Left ventricle myocardium inferior (tissue), 1 donor: ENCODE measurements at places on chromosomes 4 and X.

GRCh38 chr4:577499-578450 is 1.7 kb upstream of the TMEM271 start:
- no peak for DNase-seq

DNA sequence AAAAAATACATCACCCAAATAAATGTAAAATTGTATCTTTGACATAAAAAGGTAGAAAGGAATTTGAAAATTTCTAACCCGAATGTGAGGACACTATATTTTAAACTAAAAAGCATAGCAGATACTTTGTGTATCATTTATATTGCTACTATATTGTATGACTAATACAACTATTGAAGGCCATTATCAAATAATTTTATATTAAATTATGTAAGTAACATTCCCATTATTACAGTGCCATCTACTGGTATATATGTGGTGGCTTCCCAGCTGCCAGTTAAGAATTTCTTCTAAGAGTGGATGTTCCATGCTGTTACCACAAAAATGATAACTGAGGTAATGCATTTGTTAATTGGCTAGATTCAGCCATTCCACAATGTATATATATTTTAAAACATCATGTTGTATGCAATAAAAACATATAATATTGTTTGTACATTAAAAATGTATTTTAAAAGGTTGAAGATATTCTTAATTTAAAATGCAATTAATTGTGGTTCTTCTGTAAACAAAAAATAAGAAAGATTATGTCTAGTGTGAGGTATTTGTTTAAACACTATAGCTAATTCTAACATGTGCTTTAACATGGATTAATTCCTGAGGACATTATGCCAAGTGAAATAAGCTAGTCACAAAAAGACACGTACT is 65.3 kb downstream of the EGF start:
- no peak for DNase-seq

GRCh38 chrX:1483843-1484637 is 31.3 kb upstream of the ASMTL start:
- DNase-seq, result no peak

DNA sequence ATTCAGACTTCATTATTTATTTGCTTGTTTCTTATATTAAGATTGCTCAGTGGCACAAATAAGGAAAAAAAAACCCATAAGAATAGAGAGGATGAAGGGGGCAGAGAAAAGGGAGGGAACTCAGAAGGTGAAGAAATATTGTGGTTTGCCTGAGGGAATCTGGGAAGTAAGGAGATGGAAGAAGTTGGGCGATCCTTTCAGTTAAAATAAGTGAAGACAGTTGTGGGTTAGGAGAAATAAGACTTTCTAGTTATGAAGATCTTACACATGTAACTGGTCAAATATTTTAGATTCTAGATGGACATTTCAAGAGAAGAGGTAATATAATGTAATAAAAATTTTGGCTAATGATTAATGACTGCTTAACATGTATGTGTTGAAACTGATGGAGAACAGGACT is 138.7 kb upstream of the LIMCH1 start:
- DNase-seq, result no peak

- no peak for DNase-seq
Measured at GRCh38 chrX:150503898-150504219, 64.6 kb upstream of the MTM1 start.

DNA sequence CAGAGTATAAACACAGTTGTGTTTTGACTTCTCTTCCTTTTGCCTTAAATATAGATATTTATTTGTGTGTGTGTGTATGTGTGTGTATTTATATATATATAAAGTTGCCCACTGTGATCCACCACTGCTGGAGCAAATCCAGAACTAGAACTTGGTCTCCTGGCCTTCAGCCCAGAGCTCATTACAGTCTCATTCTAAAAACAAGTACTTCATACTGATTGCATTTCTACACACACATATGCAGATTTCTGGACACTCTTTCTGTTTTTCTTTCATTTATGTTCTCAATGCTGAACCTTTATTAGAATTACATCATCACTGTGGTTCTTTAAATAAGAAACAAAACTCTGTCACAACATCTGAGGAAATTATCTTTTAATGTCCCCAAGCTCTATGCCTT is 381 bp downstream of the TXK start:
- no peak for DNase-seq

DNA sequence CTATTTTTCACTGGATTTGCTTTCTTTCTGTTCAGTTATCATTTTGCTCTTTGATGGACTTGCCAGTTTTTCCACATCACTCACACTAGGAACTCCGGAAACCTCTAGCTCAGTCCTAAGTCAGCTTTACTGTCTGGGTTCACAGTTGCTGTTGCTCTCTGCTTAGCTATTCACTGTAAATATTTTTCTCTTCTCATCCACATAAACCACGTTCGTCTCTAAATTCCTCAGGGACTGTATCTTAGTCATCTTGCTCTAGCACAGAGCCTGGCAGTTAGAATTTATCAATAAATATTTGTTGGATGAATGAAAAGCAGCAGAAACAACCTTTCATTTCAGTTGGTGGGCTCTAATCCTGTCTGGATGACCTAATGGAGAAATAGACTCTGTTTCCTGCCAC is 119.4 kb upstream of the DMD start:
- DNase-seq, result no peak

DNA sequence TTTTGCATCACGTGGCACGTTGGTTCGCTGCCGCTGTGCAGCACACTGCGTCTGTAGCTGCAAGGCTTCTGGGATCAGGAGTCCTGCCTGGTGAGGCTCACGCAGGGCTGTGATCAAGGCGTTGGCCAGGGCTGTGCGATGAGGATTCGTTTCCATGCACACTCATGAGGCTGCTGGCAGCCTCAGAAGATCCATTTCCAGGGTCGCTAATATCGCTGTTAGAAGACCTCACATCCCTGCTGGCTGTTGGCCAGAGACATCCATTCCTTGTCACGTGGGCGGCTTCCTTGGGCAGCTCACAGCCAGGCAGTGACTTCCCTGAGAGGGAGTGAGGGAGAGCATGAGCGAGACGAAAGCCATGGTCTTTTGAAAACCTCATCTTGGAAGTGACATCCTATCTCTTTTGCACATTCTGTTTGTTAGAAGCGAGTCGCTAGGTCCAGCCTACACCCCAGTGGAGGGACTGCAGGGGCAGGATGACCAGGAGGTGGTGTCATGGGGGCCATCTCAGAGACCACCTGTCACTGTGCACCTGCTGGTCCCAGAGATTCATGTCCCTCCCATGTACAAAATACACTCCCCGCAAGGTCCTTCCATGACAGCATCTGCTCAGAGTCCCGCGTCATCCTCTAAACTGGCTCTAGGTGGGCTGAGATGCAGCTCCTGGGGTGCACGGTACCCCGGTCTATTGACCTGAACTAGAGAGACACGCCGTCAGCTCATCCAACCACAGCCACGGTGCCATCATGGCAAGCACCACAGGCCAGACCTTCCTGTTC is 12.2 kb downstream of the RGS12 start:
- DNase-seq, result no peak

GRCh38 chrX:129561453-129561852 is 21.4 kb downstream of the OCRL start:
- no peak for DNase-seq

DNA sequence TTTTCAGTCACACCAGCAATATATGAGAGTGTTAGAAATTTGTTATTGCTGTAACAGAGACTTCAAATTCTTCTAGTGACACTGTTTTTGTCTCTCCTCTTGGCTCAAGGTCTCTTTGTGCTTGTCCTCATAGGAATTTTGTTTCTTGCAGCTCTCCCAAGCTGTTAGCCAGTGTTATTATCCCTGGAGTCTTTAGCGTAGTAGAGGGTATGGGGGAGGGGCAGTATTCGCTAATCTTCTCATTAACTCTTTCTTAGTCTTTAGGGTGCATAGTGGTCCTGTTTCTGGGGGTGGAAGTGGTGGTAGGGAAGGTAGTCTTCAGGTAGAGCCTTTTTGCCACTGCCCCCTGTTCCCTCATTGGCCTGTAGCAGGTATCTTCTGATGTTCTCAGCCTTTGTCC is 79.4 kb downstream of the JADE3 start:
- no peak for DNase-seq

- no peak for DNase-seq
Measured at GRCh38 chr4:115090483-115091075, 22.8 kb downstream of the NDST4 start.

DNA sequence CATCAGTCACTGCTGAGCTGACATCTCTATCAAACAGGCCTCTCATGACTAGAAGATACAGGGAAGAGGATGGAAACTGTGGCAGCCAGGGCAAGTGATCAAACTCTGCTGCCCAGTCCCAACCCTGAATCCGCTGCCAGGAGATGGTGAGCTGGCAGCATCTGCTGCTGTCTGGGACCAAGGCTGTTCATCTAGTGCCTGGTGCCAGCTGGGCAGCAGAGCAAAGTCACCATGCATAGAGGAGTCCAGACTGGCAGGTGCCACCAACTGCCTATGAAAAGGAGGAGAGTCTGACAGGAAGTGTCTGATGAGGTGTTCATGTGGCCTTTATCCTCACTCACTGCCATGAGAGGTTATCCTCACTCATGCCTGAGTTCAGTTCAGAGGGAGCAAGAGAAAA is 518.9 kb downstream of the MID1IP1 start:
- no peak for DNase-seq

DNA sequence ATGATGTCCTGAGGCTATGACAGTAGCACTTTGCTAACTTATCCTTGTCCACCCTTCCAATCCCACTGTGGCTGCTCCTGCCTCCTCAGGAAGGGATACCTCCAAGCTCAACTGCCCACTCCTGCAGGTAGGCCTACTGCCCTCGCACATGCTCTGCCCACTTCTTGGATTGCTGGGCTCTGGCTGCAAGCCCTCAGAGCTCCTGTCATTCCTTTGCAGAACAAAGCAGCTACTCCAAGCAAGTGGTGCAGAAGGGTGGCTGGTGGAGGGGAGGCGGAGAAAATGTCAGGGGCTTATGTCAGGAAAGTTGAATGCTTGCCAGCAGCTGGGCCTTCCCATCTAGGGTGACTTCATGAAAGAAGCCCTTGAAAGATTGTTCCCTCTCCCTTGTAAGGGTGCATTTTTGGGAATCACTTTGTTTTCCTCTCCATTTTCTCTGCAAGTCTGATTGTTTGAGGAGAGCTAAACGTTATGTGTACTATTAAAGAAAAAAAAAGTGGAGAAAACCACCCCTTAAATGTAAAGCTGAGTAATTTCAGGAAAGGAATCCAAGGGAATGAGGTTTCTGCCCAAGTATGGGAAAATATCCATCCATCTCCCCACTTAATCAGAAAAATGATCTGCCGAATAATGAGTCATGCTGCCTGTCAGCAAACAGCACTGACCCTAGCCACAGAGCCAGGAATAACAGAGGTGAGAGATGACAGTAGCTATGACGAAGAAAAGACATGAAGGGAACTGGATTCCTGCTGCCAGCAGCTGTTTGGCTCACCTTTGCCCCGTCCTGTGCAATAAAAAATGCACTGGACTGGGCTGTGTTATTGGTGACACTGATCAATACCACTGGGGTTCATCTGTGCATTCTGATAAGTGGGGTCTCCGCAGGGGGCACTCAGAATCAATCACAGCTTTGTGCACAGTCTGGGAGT is 102.0 kb downstream of the RTL5 start:
- DNase-seq, result no peak

GRCh38 chrX:44063606-44064005 is 90.4 kb upstream of the NDP start:
- DNase-seq, result no peak

GRCh38 chr4:89110986-89111832 is at the start of gene TIGD2:
Gene TIGD2 (plus strand): TSS chr4:89111533. CDS start chr4:89112975, 1,442 bp downstream.
- DNase-seq, result peak; percentile 90

DNA sequence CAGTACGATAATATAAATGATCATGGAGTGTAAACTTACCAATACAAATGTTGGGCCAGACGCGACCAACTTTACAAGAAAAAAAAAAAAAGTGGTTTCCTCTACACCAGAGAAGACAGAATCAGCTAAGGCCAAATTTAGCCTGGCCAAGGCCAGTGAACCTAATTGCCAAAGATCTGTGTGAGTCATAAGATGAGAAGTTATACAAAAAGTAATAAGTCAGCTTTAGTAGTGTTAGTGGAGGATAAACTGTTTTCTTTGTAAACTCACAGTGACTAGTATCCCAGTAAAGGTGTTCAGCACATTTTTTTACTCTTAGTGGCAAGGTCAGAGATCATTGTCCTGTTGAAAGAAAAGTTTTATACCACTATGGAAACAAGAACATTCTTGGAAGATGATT is 531.4 kb upstream of the TECRL start:
- DNase-seq, result no peak

- no peak for DNase-seq
Measured at GRCh38 chrX:30533835-30534234, 43.7 kb downstream of the TASL start.

GRCh38 chr4:120447774-120448173 is 381.1 kb upstream of the MAD2L1 start:
- no peak for DNase-seq

GRCh38 chrX:72025236-72025770 is 106.4 kb downstream of the RTL5 start:
- DNase-seq, result no peak

DNA sequence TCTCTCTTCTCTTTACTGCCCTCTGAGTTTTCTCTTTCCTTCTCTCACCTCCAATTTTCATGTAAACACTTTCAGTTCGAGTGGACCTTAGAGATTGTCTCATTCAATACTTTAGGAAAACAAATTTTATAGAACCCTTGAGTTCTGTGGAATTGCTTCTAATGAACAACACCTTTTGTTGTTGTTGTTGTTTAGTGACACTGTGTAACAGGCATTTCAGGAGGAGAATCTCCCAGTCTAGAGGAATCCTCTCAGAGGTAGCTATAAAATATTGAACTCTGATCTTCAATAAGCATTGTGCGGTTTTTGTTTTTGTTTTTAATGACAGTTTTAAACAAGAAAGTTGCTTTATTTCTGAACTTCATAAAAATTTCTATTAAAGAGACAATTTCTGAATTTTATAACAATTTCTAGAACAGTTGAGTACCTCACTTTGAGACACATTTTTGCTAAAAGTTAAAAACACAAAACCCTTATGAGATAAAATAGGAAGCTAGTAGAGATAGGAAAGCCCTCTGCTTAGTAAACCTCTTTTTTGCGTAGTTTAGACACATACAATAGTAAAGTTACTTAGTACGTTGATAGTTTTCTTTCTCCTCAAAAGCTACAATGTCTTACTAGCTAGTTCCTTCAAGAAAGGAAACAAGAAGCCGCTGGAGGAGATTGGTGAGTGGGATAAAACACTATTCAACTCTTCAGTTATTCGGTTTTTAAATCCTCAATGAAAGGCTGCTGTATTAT is 38.8 kb downstream of the CLCN3 start:
- no peak for DNase-seq

DNA sequence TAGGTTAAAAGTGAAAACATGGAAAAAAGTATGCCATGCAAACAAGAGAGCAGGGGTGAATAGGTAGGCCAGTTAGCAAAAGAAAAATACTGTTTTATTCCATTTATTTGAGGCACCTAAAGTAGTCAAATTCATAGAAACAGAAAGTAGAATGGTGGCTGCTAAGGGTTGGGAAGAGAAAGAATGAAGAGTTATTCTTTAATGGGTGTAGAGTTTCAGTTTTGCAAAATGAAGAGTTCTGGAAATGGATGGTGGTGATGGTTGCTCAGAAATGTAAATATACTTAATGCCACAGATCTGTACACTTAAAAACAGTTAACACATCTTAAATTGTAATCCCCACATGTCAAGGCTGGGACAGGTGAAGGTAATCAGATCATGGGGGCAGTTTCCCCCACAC is 29.7 kb downstream of the PARM1 start:
- DNase-seq, result no peak
